ENCODE measurements at places on chromosomes 13 and 19.

DNA sequence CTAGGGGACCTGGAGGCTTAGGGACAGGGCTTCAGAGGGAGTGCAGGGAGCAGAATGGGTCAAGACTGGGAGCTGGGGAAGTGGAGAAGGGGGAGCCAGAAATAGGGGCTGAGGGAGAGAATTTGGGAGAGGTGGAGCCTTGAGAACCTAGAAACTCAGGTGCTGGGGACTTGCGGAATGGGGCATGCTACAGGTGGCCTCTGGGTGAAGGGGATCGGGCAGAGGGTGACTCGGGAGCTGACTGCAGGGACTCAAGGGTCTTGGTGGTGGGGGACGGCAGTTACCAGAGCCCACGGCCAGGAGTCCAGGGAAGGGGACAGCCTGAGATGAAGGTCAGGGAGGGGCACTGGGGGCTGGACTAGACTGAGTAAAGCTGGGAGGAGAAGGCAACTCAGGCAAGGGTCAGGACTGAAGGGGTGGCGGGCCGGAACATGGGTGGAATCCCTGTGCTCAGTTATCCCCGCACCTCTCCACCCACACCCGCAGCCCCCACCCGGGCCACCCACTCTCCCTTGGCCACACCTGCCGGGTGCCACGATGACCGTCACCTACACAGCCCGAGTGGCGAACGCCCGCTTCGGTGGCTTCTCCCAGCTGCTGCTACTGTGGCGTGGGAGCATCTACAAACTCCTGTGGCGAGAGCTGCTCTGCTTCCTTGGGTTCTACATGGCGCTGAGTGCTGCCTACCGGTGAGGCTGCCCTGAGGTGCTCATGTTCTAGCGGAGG lies 628 bp downstream of the BEST2 start:
- no peak for DNase-seq

- DNase-seq = no peak
These were observed 3.3 kb downstream of the RNASEH2B start for GRCh38 chr13:50912851-50913250.

GRCh38 chr19:1122972-1123363 lies 19.2 kb downstream of the GPX4 start:
- DNase-seq = peak; percentile 99

- DNase-seq = no peak
These were observed 11.8 kb downstream of the FXYD5 start for GRCh38 chr19:35166100-35167063.

DNA sequence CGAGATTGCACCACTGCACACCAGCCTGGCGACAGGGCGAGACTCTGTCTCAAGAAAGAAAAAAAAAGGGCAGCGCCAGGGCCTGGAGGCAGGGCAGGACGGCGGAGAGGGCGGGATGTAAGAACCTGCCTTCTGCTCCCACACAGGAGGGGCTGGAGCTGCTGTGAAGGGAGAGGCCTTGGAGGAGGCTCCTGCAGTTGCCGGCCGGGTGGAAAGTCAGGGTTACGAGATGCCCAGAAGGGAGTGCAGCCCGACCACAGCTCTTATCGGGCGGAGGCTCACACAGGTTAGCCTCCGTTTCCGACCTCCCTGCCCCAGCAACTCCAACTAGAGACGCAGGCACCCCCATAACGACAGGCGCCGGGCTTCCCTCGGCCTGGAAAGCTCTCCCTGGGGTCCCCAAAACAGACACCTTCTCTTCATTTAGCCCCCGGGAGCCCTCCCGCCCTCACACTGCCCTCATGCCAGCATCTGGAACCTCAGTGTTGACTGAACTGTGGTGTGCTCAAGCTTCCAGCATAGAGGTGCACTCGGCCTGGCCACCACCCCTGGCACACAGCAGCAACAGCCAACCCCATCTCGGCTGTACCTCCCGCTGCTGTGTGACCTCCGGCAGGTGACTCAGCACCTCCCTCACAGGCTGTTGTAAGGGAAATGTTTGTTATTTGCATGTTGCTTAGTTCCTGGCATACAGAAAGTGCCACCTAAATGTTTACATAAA lies 1.4 kb downstream of the PLPP2 start:
- peak; percentile 79 for DNase-seq

DNA sequence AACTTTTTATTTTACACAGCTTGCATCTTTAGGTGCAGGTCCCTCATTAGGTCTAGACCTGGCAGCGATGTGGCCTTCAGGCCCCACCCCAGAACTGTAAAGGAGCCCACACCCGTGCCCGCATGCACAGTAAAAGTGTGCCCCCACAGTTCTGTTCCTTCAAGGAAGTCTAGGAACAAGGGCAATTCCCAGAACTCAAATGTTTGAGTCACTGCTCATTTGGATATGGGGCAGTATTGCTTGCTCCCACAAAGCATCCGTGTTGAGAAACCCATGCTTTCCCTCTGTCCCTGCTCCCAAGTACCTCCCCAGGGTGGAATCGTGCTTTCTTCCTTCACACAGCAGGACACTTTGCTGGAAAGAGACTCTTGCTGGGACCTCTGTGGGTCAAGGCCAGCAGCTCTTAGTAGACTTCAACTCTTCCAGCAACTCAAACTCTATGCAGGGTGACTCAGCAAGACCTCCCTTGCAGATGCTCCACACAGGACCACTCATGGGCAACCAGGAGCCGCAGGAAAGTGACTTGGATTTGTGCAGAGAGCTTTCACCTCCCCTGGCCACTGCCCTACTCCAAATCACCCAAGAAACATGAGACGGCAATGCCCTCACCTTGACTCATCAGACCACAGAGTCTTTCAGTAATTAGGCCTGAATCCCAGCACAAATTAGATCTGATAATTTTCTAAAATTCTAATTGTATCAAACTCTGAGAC lies 12.3 kb downstream of the SLC7A1 start:
- no peak for DNase-seq

- DNase-seq = no peak
These were observed 6.2 kb downstream of the WASF3 start for GRCh38 chr13:26563713-26564112.

- no peak for DNase-seq
These were observed 29.1 kb upstream of the DCLK1 start for GRCh38 chr13:36160297-36160696.

DNA sequence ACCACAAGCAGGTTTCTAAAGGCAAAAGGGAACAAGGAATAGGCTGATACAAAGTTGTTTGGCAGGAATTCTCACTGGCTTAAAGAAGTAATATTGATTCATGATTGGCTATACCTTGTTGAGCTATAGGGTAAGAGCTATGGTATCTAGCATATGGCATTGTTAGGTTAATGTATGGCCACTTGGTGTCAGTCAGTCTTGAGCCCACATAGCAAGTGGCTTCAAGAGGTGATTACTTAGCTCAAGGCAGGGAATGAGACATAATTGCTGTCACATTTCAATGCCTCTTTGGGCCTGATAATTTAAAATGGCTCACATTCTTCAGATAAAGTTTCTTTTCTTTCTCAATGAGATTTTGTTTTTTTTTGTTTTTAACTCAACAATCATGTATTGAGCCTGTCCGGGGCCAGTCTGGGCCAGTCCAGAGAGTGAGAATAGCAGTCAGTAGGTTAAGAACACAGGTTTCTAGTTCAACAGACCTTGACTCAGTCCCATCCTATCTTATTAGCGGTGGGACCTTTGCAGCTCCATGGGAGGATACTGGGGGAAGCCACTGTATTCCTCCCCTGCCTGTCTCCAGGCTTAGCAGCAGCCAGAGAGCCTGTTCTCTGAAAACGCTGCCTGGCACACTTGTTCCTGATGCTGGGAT lies 45.8 kb upstream of the RCBTB2 start:
- DNase-seq = no peak

GRCh38 chr19:42303876-42304275 lies 1.5 kb upstream of the PAFAH1B3 start:
- DNase-seq = no peak

DNA sequence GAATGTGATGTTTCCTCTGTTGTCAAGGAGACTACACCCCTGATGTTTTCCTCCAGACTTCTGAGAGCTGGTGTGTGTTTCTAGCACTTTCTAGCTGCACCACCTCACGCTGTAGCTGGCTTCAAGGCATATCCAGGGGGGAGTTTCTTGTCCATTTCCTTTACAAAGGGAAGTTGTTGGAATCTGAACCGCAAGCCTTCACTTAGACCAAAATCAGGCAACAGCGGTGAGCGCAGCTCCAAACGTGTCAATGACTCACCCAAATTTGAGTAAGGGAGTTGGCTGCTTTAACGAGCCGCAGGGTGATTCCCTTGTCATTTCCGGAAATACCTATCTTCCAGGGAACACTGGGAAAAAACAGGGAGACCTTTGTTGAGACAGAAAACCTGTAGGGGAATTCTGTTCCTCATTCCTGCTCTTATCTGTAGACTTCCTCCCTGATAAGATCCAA lies 2.5 kb downstream of the LDLR start:
- no peak for DNase-seq

DNA sequence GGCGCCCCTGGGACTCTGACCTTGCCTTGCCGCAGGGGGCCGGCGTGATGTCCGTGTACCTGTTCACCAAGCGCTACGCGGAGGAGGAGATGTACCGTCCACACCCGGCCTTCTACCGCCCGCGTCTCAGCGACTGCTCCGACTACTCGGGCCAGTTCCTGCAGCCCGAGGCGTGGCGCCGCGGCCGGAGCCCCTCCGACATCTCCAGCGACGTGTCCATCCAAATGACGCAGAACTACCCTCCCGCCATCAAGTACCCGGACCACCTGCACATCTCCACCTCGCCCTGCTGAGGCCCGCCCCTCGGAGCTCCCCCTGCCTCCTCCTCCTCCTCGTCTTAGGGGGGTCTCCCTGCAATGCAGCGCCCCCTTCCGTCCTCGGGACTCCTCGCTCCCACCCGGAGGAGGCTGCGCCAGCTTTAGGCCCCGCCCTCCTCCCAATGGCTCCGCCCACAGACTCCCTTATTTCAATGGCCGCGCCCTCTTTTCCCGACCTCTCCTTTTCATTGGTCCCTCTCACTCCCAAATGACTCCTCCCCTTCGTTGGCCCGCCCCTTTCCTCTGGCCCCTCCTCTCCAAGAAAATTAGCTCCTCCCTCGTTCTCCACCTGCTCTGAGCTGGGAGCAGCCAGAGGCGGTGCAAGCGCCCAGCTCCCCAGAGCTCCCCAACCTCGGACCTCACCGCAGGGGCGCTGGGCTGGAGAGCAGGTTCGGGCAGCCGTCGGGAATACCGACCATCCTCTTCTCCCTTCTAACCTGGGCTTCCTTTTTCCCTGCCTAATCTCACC lies 20.5 kb upstream of the CACNG8 start:
- DNase-seq = peak; percentile 95

DNA sequence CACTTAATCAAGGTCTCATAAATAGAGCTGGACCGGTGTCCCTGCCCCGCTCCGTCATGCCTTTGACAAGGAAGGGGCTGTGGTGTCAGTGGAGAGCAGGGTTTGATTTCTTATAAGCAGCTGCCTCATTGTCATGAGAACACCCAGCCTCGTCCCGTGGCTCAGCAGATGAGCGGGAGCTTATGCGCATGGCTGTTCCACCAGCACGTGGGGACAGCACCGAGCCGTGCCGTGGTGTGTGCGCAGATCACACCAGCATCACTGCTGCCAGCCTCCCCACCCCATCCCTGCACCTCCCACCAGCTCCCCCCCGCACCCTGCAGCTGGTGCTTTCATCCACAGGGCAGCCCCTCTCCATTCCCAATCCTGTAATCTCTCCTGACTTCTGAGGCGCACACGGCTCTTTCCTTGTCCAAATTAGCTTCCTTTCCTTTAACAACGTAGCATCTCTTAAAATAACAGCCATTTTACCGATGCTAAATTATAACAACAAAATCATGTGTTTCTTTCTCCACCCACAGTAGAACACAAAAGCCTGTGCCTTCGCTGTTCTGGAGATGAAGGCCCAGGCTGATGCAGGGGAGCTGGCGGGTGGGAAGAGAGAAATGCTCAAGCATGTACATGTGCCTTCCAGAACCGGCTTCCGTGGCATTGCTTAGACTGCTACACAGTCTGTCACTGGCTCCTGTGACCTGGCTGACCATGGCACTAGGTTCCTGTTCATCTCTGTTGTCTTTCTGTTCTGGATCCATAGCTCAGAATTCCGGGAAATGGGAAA lies 96.8 kb downstream of the RAB20 start:
- no peak for DNase-seq

- no peak for DNase-seq
These were observed 531.7 kb upstream of the ARGLU1 start for GRCh38 chr13:107099661-107100060.

GRCh38 chr13:48580185-48580803 lies 47.4 kb upstream of the RCBTB2 start:
- DNase-seq = peak; percentile 49

DNA sequence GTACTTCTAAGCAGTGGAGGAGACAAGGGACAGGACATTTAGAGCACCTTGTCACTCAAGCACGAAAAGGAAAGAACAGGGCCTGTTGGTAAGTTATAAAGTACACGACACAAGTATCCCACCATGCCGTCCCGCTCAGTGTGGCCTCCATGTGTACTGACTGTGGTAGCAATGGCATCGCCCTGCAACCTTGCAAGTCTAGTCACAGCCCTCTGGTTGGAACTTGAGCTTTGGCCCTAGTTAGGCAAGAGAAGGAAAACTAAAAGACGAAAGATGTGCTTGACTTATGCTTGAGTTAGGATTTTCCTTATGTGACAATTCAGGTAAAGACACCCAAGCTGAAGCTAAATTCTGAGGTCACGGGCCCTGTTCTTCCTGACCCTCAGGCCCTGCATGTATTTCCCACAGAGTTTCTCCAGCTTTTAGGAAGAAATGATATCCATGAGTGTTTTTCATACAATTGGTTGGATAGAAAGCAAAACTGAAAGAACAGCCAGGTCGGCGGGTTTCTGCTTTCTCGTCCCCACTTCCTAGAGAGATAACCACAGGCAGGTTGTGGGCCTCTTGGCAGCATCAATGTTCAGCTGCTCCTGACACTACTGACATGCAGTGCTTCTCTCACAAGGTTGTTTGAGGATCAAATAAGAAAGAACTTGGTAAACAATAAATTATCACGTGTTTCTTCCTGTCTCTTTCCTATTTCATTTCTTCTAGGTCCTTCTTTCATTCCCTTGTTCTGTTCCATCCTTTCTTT lies 216.2 kb downstream of the IRS2 start:
- DNase-seq = no peak

DNA sequence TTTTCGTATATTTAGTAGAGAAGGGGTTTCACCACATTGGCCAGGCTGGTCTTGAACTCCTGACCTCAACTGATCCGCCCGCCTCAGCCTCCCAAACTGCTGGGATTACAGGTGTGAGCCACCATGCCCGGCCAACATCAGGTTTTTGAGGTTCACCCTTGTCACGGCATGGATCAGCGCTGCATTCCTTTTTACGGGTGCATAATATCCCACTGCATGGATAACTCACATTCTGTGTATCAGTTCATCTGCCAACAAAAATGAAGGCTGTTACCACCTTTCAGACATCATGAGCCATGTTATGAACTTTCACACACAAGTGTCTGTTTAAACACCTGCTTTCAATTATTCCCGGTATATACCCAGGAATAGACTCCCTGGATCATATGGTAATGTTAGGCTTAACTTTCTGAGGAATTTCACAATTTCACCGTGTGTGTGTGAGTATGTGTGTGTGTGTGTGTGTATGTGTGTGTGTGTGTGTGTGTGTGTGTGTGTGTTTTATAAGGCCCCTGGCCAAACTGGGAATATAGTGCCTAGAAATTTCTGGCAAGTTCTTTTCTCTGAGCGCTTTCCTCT lies 52.2 kb downstream of the AP1M1 start:
- DNase-seq = no peak

GRCh38 chr19:3145909-3146676 lies 10.3 kb downstream of the GNA15 start:
- no peak for DNase-seq
